WTC11 (cell line): ENCODE measurements at places on chromosomes 16 and 17.

DNA sequence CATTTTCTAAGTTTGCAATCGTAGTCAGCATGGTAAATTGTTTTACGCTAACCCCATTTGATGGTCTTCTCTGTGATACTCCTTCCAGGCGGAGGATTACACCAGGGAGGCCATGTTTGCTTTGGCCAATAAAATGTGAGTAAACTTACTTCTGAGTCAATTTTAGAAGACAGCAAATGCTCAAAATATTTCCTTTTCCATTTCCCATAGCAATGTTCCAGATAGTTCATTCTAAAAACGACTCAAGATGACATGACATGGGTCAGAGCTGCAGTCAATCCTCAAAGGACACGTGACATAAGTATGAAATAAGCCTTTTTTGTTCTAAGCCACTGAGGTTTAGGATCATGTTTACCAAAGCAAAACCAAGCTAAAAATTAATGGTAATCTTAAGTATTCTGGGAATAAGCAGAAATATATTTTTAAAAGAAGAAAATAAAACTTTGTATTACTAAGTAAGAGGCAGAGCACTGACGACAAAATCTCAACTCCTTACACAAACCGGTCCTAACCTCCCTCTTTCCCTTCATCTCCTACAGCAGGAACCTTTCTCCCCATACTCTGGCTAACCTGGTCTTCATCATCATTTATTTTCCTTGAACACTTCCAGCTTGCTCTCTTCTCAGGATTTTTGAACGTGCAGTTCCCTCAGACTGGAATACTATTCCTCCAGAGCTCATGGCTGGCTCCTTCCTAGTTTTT is 266.2 kb downstream of the CEP112 start:
- DNase-seq = no peak

GRCh38 chr17:30827082-30827481 is 2.6 kb upstream of the CRLF3 start:
- no peak for DNase-seq

DNA sequence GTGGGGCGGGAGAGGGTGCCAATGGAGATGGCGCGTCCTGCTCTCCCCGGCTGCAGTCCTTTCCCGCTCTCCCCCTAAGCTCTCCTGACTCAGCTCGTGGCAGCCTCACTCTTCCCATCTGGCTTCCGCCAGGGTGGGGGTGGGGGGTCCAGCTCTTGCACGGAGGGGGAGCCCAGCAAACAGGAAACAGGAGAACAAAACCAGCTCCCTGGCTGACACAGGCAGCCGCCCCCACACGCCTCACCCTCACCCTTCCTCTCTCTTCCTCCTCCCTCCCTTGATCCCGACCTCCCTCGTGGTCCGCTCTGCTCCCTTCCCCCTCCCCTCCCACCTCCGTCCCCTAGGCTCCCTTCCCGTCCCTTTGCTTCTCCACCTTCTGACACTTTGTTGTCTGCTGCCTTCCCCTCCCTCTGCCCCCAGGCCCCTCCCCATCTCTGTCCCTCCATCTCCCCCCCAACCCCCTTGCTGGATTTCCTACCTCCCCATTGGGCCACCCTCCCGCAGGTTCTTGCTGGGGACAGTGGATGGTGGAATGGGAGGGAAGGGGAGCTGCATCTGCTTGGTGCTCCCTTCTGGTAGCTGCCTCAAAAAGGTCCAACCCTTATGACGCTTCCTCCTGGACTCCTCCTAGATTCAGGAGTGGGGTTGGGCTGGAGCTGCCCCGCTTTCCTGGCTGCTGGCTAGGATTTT is 23.7 kb downstream of the ARHGAP23 start:
- DNase-seq = peak; percentile 73

DNA sequence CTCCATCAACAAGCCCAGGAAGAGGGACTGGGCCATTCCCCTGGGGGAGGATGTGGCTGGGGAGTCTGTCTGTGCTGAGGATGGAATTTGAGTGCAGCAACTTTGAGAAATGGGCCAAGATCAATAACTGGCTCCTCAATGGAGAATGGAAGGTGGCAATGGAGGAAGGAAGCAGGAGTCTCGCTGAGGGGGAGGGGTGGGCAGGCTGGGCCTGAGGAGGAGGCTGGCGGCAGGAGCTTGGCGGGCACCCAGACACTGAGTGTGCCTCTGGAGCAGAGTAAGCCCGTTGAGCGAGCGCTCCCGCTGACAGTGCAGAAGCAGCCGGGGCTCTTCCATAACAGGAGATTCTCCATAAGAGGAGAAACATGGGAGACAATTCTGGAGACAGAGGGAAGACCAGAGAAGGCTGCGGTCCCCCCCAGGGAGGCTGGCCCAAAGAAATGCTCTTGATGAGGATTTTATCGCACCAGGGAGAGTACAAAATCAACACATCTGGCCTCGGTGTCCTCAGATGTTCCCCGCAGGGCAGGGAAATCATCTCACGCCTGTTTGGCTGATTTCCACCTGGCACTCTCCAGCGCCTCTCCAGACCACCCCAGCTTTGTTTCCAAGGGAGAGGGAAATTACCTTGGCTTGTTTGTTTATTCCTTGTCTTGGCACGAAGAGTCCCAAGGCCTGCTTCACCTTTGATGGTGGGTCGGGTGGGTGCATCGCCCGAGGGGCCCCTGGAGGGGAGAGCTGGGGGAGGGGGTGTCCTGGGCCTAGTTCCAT is 2.8 kb upstream of the MMP15 start:
- no peak for DNase-seq

DNA sequence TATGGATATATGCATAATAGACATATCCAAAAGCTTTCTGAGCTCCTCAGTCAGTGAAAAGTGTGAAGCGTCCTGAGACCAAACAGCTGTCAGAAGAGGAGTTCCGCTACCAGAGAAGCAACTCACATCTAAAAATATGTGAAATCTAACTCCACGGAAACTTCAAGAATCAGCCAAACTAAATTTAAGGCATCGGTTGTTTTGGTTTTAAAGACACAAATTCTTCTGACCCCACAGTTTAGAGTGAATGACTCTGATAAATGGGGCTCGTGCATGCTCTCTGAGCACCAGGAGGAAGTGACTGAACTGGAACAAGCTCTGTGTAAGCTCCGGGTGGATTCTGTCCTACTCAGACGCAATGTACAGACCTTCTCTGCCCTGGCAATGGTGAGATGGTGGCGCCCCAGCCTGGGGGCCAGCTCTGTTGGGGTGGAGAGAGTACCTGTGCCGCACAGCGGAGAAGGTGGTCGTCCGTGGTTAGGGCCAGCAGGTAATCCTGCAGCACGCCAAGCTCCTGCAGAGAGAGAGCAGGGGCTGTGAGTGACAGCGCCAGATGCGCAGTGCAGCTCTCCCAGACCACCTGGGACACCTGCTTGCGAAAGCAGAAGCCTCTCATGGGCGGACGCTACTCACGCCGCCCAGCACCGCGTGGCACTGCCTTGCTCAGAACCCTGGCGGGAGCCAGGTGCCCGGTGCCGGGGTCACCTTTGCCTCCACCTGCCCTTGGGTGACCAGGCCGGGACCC is 44.4 kb upstream of the ATP2A3 start:
- no peak for DNase-seq

GRCh38 chr16:15963307-15963910 is 14.0 kb downstream of the ABCC1 start:
- DNase-seq = no peak

GRCh38 chr16:23917621-23918020 is 81.8 kb downstream of the PRKCB start:
- no peak for DNase-seq

DNA sequence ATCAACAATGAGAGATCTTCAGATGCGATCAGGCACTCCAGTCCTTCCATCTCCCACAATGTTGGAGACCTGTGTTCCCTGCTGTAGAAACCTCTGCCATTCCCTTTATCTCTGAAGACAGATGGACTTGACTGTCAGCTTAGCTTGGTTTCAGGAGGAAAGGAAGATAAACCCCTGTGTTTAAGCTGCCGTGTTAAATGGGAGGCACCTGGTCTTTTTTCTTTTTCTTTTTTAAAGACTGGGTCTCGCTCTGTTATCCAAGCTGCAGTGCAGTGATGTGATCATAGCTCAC is 63.1 kb downstream of the USP22 start:
- no peak for DNase-seq

DNA sequence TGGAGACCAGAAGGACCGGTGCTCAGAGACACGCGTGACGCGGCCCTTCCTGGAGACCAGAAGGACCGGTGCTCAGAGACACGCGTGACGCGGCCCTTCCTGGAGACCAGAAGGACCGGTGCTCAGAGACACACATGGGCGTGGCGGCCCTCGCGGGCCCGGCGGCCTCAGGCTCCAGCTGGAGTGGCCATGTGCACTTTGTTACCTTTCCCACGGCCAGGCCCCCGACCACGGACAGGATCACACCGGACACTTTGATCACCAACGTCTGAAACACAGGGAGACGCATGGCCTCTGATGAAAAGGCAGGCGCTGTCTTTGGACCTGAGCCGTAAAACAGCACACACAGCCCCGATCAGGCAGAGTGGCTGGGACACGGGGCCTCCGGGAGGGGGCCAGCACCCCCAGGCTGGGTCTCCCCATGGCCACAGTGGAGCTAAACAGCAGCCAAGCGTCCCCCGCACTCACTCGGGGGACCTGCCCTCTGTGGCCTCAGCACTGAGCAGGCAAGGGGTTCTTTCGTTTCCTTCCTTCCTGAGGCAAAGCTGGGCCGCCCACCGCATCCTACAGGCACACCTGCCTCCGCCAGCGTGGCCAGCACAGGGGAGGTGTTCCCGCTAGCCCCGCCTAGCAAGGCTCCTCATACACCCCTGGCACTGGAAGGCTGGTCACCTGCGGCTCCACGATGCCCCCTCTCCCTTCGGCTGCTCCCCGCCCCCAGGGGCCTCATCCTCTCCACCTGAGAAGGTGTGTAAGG is 13.3 kb upstream of the CCDC154 start:
- no peak for DNase-seq

GRCh38 chr17:28759256-28759865 is 15.6 kb downstream of the TRAF4 start:
- DNase-seq = no peak

- no peak for DNase-seq
Measured at GRCh38 chr16:84851192-84852127, 31.7 kb downstream of the CRISPLD2 start.

GRCh38 chr17:6712058-6712853 is 913 bp downstream of the SLC13A5 start:
- peak; percentile 65 for DNase-seq

DNA sequence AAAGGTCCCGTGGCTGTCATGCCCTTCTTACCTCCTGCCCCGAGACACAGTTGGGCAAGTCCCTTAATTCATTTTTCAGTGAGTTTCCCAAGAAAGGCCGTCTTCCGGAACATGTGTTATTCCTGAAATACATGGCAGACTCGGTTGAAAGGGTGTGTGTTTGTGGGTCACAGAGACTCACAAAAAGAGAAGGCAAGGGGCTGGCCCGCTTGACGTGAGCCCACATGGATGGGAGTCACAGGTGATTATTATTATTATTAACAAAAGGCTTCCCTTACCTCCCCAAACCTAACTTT is 34.1 kb upstream of the CCR7 start:
- DNase-seq = no peak
